ENCODE measurements at places on chromosomes 16 and 17. TPM values are rescaled to one million over a fixed set of nuclear protein-coding genes. Genes with fewer than 3 reads are reported as not detected.

DNA sequence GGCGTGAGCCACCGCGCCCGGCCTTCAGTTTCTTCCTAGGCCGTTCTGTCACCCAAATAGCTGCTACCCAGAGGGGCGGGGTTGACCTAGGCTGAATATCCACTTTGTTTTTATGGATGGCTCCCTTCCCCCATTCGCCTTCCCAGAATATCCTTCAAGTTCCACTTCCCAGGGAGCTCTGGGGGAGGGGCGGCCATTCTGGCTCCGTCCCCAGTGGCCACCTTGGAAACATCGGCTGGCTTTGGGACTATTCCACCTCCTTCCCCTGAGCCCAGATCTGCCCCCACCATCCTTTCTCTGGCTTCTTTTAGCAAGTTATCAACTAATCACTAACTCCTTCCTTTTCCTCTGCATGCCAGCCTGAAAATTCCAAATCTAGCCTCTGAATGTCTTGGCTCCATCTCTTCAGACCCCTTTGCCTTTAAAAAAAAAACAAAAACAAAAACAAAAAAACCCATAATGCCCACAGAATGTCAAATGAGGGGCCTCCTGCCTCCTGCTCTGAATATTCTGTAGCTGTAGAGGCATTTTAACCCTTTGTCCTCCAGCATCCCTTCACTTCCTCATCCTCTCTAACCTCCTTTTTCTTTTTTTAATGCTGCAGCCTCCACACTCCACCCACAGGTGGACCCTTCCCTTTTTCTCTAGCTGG is 6.4 kb downstream of the ATP1B2 start:
- H3K4me3 ChIP-seq: no peak overlapping the region
- no peaks in the 10 kb centered on the region for H3K36me3 ChIP-seq
- peaks cover 5% of the 10 kb centered on the region for H3K4me1 ChIP-seq
- H3K27me3 ChIP-seq: no peaks in the 10 kb centered on the region

KCNH4 gene
- not detected for polyA plus RNA-seq

- no peaks in the 10 kb centered on the region for H3K36me3 ChIP-seq
- DNase-seq: no peak
- no peaks in the 10 kb centered on the region for H3K4me1 ChIP-seq
- H3K4me3 ChIP-seq: no peak overlapping the region
- peaks cover 9% of the 10 kb centered on the region for H3K27me3 ChIP-seq
- no peak overlapping the region for H3K27ac ChIP-seq
These were observed 451.5 kb upstream of the HSBP1 start for GRCh38 chr16:83356266-83356665.

- no peak for DNase-seq
- no peak overlapping the region for H3K27ac ChIP-seq
- no peaks in the 10 kb centered on the region for H3K4me1 ChIP-seq
- peaks cover 29% of the 10 kb centered on the region for H3K27me3 ChIP-seq
These were observed 11.7 kb downstream of the CES1 start for GRCh38 chr16:55821210-55821609.

NT5M gene
- polyA plus RNA-seq: 1.9 TPM

DNA sequence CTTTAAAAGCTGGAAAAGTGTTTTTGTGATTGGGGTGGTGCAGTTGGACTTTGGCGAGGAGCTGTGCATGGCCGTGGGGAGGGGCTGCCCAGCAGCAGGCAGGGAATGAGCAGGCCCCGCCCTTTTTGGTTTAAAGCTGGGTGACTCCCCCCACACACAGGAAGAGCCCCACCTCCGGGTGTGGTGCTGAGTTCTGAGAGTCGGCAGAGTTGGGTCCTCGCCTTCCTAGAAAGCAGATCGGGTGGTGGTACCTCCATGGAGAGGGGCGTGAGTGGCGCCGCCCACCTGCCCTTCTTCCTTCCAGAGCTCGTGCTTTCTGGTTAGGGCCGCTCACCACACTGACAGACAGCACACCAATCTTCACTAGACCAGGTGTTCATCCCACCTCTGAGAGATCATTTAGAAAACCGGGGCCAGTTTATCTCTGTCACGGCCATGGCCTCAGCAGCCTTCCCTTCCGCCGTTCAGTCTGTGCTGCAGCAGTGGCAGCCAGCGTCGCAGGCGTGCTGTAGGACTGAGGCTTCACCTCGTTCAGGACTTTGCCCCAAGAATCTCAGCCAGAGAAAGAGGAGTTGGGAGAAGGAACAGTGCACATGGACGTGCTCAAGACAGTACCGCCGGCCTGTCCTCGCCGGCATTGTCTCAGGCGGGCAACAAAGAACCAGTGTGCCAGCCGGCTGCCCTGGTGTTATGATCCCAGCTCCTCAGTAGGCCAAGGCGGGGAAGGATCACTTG is 144.0 kb upstream of the CHMP6 start:
- peaks cover 6% of the 10 kb centered on the region for H3K36me3 ChIP-seq
- peak overlapping the region; percentile 93 for H3K27ac ChIP-seq
- no peaks in the 10 kb centered on the region for H3K27me3 ChIP-seq
- peak; percentile 54 for DNase-seq

GRCh38 chr17:3879186-3879585 is 13.7 kb downstream of the CAMKK1 start:
- peaks cover 5% of the 10 kb centered on the region for H3K36me3 ChIP-seq
- no peaks in the 10 kb centered on the region for H3K27me3 ChIP-seq
- H3K27ac ChIP-seq: no peak overlapping the region
- no peak overlapping the region for H3K4me3 ChIP-seq

Measured in naive thymus-derived CD8-positive, alpha-beta T cell (primary cell).